ENCODE measurements at places on chromosomes 4 and X.

GRCh38 chrX:70485466-70485865 is 40.8 kb downstream of the DLG3 start:
- no peak for DNase-seq

DNA sequence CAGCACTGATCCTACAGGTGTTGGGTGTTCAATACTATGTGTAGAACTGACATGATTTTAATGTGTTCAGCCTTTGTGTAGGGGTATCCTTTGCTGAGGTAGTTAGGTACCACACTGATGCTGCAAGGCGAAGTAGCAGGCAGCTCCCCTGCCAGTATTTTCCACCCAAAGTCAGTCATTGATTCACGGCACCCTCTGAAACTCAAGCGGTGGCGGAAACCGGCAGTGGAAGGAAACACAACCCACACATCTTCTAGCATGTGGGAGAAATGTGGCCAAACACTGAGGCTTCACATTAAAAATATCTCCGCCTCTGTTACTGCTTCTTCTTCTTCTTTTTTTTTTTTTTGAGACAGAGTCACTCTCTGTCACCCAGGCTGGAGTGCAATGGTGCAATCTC is 126.3 kb downstream of the AASDH start:
- peak; percentile 73 for DNase-seq

GRCh38 chr4:105652286-105652888 is 56.1 kb downstream of the INTS12 start:
- no peak for DNase-seq

DNA sequence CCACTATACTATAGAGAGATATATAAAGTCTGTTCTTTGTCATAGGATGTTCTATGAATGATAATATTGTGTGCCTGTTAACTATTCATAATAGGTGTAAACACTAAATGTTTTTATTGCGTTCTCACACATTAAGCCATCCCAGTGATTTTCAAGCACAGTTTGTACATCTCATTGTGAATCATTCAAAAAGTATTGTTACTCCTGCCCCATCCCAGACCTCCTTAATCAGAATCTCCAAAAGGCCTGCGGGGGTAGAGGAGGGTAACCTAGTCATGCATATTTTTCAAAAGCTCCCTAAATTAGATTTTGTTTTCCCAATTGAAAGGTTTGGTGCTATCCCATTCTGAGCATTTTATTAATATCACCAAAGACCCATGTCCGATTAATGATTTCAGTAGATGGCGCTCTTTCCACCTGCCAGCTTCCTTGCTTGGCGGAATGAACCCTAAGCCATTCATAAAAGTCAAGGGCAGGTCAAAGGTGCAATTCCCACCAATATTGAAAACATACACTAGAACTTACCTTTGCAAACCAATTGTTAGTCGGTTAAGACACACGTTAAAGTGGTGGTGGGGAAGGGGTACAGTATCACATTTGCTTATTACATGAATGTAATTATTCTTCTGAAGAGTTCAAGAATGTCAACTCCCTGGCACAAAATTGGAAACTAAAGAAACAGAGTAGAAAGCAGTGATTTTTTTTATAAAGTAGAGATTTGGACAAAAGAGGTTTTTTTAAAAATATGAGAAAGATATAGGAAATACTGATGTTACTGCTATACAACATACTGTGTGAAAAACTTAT is 5.8 kb upstream of the TET2 start:
- DNase-seq = peak; percentile 76

DNA sequence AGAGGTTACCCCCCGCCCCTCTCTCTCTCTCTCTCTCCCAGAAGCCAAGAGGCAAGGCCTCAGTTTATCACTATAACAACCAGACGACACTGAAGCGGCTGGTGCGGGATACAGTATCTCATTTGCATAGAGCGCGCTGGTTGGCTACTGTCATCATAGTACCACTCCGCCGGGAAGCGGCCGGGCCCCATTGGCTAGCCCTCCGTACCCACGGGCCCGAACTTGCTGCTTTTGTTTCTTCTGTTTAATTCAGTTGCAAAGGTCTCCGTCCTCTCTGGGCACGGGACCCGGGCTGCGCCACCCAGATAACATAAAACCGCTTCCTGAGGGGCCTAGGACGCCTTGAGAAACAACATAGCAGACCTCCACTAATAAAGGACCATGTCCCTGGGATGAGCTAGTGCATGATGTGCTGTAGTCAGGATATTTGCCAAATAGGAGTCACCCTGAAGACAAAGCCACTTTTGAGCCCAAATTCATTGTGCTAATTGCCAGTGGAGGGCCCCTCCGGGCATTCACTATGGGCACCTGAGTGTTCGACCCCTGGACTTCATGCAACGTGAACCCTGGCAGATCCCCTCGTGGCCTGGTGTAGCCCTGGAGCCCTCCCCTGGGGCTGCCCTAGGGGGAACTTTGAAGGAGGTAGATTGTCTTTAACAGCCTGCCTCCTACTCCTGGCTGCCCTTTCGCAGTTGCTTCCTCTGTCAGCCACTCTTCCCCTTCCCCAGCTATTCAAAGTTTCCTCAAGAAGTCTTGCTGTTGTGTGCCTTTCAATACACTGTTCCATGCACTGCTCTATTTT is at the start of gene PCYT1B:
Gene PCYT1B, minus strand, starts transcription at position 91 of the 802 bp plus-strand sequence. CDS start 242 bp downstream, outside the sequence.
- DNase-seq = peak; percentile 82

DNA sequence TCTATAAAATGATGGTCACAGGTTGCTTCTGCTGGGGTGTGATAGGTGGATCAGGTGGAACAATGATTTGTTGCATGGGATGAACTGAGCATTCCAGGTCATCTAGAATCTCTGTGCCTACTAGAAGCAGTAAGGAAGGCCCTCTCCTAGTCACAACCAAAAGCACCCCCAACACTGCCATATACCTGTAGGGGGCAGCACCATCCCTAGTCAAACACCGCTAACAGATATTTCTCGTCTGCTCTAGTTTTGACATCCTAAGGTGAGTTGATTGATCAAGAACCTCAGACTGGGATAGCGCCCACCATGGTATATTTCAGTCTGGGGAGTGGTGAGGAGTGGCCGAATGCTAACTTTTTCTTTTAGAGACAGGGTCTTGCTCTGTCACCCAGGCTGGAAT is 160.2 kb downstream of the NHS start:
- DNase-seq = peak; percentile 68

DNA sequence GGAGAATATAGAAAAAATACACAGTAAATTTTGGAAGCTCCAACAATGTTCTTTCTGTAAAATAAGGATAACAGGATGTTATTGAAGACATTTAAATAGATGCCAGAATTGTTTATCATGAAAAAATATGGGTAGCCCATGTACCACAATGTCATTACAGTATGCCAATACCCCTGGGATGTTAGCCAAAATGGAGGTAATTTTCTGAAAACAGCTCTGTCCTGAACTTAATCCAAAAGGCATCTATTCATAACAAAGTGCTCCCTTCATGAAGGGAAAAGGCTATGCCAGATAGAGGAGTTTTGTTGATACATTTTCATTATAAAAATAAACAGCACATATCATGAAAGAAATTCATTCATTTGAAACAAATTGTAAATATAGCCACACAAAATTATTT is 1902.6 kb upstream of the AGA start:
- DNase-seq = no peak

- DNase-seq = no peak
These were observed 252.5 kb upstream of the CASK start for GRCh38 chrX:42175843-42176242.

GRCh38 chrX:22662776-22663175 is 337.0 kb upstream of the DDX53 start:
- DNase-seq = no peak

Measured in activated effector memory CD4-positive, alpha-beta T cell treated with anti-CD3 and anti-CD28 coated beads, Interleukin-2, amount 50 U/mL, for 16 hours (primary cell).